EL (cell line): ENCODE measurements at places on chromosomes 13 and 19.
A peak's percentile ranks its signal among the peaks of the same experiment; 100 is the strongest.

- DNase-seq: no peak
These were observed 16.6 kb downstream of the SPACA7 start for GRCh38 chr13:112392719-112393118.

GRCh38 chr13:40438999-40439797, 227.2 kb downstream of the FOXO1 start:
- DNase-seq: no peak

GRCh38 chr13:70950664-70951063, 842.4 kb upstream of the KLHL1 start:
- no peak for DNase-seq

DNA sequence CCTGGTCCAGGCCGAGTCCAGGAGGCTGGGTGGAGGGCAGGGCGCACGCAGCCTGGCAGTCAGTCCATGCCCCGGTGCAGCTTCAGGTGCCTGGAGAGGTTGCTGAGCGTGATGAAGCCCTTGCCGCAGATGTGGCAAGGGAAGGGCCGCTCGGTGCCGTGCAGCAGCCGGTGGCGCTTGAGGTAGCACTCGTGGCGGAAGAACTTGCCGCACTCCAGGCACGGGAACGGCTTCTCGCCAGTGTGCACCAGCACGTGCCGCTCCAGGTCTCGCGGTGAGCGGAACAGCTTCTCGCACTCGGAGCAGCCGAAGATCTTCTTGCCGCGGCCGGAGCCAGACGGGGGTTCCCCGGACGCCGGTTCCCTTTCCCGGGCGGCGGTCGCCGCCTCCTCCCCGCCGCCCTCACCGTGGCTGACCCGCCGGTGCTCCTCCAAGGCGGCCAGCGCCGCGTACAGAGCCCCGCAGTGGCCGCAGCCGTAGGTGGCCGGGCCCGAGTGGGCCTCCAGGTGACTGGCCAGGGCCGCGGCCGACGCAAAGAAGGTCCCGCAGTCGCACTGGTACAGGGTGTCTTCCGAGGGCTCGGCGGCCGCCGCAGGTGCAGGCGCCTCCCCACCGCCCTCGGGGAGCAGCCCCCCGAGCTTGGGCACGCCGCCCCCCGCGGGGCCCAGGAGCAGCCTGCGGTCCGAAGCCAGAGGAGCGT, 6.8 kb downstream of the FIZ1 start:
- DNase-seq: no peak

GRCh38 chr19:8630796-8631424, 477 bp downstream of the NFILZ start:
- DNase-seq: no peak

GRCh38 chr19:49362048-49362928, at the start of gene TEAD2:
TEAD2 (minus strand) TSS chr19:49362416; CDS start chr19:49360075, 2,341 bp downstream.
- peak; percentile 70 for DNase-seq

DNA sequence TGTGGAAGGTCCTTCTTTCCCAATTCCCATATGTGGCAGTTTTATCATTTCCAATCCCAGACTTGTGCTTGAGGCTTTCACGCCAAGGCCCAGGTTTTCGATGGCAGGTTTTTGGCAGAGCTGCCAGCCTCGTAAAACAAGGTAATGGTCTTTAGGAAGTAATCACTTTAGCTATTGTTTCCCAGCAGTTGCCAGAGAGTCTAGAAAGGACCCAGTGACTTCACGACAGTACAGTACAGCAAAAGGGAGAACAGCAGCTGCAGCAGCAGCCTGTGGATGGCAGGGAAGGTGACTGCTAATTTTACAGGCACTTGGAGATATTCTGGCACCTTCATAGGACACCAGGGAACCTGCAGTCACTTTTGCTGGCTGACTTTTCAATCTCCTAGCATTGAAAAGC, 291.6 kb upstream of the MAB21L1 start:
- DNase-seq: no peak

GRCh38 chr13:24649688-24650043, 30.5 kb upstream of the ATP12A start:
- no peak for DNase-seq

- DNase-seq: no peak
These were observed 25.6 kb upstream of the ADGRE1 start for GRCh38 chr19:6861683-6862286.

GRCh38 chr19:14237014-14237941, 31.3 kb upstream of the ADGRL1 start:
- no peak for DNase-seq

DNA sequence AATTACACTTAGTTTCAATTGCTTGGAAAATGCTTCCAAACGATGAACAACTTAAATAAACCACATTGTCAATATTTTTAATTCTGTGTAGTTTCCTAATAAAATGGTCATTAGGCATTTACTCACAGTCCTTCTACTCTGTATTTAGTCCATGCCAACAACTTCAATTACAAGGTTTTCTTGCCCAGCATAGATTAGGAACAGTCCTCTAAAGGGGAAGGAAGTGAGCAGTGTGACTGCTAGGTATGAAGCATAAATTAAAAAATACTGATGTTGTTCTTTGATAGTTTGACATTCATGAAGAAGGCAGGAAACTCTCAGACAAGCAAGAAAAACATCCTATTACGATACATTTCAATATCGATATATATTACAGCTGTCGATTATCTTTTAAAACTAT, 716.0 kb upstream of the PCDH9 start:
- DNase-seq: no peak

DNA sequence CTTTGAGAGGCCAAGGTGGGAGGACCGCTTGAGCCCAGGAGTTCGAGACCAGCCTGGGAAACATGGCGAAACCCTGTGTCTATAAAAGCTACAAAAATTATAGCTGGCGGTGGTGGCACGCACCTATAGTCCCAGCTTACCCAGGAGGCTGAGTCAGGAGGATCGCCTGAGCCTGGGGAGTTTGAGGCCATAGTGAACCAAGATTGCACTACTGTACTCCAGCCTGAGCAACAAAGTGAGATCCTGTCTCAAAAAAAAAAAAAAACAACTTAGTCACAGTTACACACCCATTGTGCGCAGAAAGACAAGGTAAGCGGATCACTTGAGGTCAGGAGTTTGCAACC, 728 bp upstream of the DENND1C start:
- DNase-seq: no peak

GRCh38 chr13:81382246-81382645, 1041.3 kb upstream of the SPRY2 start:
- no peak for DNase-seq

DNA sequence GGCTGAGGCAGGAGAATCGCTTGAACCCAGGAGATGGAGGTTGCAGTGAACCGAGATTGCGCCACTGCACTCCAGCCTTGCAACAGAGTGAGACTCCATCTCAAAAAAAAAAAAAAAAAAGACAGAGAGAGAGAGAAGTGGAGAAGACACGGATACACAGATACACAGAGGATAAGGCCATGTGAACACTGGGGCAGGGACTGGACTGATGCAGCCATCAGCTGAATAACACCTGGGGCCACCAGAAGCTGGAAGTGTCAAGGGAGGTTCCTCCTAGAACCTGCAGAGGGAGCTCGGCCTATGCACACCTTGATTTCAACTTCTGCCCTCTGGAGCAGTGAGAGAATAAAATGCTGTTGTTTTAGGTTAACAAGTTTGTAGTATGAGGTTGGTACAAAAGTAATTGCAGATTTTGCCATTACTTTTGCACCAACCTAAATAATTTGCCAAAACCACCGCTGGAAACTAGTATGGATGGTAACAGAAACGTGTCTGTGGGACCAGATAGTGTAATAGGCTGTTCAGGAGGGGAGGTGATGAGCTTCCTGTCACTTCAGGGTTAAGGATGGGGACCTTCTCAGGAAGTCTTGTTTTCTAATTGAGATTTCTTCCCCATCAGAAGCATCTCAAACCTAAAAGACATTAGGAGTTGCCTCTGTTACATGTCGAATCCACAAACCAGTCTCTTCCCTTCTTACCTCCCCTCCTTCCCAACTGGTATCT, 36.4 kb upstream of the IGSF23 start:
- DNase-seq: peak; percentile 47

DNA sequence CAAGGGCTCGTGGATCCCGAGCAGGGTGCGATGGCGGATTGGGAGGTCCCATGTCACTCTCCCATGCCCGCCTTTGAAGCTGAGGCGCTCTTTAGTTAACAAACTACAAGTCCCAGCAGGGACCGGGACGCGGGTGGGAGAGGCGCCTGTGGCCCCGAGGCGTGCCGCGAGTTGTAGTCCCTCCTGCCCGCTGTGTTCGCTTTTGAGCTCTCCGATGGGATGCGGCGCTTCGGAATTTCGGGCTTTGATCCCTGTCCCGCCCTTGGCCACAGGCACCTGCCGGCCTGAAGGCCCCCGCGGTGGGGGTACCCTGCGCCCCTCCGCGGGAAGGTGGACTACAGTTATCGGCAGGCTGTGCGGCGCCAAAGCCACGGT, 11.0 kb downstream of the CYTH2 start:
- DNase-seq: no peak

DNA sequence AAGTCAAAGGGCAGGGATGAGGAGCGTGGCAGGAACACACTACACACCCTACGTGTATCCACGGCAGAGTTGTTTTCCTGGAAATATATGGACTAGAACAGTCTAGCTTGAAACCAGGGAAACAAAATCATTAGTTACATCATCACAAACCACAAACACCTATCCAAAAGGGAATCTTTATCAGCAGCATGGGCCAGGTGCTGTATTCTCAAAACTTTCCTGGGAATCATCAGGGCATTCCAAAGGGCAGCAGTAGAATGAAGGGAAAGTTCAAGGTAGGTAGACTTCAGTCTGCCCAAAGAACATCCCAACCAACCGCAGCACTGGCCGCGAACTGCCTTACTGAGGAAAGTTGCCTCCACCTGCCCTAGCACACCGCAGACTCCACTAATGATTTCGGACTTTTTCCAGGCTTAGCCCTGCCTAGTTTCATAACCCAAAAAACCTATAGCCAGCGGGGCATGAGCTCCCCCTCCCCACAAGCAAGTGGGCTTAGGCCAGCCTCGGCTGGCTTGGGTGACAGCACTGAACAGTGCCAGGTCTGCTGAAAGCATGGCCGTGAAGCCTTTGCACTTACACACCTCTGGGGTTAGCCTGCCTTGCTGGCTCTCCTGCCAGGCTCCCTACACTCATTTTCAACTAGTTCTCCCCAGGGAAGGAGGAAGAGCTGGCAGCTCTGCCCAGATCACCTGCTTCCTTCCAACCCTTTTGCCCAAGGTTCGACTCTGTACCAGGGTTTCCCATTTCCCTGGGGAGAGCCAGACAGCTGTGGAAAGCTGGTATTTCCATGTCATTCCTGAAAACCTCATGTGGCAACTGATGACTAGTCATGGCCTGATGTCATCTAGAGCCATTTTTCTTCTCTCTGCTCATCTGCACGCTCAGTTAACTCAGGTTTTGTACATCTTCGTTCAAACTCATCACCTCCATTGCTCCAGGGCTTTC, 77.3 kb upstream of the UBAC2 start:
- DNase-seq: peak; percentile 63

DNA sequence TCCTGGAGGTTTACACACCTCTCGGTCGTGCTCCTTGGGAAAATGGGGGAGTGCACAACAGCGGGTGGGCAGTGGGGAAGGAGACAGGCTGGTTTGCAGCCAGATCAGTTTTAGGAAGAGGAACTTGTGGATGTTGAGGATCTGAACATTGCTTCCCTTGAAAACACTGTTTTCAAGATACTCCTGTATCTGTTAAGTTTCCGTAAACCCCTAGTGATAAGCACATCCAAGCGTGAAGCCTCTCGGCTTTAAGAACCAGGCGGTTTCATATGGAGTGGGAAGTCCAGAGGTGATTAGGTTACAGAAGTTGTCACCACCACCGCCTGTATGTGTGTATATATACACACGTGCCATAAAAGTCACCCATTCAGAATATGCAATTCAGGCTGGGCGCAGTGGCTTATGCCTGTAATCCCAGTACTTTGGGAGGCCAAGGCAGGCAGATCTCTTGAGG, 47.4 kb downstream of the SIPA1L3 start:
- no peak for DNase-seq

DNA sequence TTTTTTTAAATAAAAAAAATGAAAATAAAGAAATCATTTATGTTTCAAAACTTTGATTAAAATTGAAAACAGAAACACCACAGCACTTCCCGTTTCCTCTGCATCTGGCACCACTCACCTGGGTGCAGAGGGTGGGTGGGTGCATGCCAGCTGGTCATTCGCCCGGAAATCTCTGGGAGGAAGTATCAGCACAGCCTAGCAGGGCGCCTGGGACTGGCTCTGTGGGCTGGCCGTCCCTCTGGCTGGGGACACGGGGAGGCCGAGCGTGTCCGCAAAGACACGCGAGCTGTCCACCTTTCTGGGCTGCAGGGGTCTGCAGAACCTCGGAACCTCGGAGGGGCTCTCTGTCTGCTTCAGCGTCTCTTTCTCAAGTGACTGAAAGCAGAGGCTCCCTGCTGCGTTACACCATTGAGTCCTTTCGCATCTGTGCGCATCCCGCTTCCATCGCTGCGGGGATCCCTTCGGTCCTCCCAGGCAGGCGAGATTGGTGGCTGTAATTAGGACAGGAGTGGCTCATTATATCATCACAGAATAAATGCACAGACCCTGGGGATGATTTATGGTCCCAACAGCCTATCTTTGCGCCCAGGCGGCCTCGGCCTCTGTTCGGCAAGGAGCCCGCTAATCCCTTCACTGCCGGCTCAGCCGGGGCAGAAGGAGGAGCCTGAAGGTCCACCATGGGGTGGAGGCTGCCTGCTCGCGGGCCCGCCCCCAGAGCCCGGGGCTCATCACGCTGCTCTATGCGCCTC, 17.2 kb downstream of the CRTC1 start:
- DNase-seq: peak; percentile 58

- DNase-seq: peak; percentile 26
These were observed 1.4 kb upstream of the MEGF8 start for GRCh38 chr19:42323852-42324654.

DNA sequence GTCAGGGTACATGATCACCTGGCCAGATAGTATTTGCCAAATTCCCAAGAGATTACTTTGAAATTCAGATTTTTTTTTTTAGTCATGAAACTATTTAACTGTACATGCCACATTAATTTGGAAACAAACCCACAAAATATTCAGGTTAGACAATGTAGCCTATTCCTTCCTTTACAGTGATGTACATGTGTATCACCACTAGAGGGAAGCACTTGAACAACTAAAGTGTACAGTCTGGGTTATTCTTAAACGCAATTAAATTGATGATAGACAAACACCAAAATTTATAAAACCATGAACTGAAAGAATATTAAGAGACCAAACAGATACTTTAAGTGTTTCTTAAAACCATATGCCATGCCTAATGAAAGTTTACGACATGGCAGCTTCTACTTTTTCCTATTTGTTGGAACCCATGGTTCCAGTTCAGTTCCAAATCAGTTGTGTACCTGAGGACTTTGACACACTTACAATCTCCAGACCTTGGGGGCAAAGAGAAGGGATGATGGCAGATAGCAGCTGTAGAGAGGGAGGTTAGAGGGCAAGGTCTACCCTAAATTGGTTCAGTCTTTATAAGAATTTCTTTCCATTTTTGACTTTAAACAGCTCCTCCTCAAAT, 52.8 kb downstream of the TNFSF13B start:
- peak; percentile 25 for DNase-seq
